ENCODE measurements at places on chromosomes 1 and 21.

DNA sequence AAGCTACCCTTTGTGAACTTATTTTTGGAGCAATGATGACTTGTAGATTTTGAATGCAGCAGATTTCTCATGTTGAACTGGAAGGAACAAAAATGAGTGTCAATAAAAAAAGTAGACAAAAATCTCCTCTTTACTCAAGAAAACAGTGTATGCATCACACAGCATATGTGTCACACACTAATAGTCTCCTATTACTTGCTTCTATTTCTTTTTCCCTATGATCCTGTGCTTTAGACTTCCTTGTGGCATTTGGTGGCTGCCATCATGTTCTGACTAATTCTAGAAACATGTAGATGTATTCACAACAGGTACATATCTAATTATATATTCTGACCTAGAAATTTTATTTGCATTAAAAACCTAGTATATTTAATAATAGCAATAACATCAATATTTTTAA lies 14.3 kb downstream of the RC3H1 start:
- no peak overlapping the region for H3K27ac ChIP-seq
- peaks cover 3% of the 10 kb centered on the region for H3K4me1 ChIP-seq
- no peaks in the 10 kb centered on the region for H3K27me3 ChIP-seq
- DNase-seq: no peak
- no peak overlapping the region for H3K4me3 ChIP-seq
- peaks cover 4% of the 10 kb centered on the region for H3K36me3 ChIP-seq

DNA sequence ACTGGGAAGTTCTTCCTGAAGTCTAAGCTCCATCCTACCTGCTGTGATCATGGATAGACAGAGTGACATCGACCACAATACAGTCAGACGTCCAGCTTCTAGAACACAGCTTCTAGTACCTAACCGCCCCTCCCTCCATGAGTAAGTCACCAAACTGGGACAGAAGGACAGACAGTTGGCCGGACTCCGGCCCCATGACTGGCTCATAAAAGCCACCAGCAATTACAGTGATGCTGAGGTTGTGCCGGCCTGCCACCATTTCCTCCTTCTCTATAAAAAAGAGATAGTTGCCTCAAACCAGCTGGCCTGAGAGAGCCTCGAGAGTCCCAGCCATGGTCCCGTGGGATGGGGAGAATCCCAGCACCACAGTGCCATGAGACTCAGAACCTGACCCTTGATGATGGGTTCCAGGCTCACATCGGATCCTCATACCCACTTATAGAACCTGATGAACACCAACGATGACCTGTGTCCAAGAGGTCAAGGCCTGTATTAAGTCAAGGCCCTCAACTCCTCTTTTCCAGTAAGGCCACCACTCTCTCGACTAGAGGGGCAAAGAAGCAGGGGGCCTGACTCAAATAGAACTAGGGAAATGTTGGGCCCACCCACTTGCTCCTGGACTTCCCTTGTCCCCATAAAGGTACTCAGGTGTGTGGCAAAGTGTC lies 3.4 kb downstream of the MEF2D start:
- peaks cover 23% of the 10 kb centered on the region for H3K36me3 ChIP-seq
- no peaks in the 10 kb centered on the region for H3K27me3 ChIP-seq
- DNase-seq: no peak
- H3K27ac ChIP-seq: no peak overlapping the region
- H3K4me3 ChIP-seq: no peak overlapping the region

GRCh38 chr21:35538386-35538785 lies 489.3 kb upstream of the RUNX1 start:
- no peak overlapping the region for H3K4me3 ChIP-seq
- H3K27ac ChIP-seq: no peak overlapping the region
- H3K27me3 ChIP-seq: peaks cover 8% of the 10 kb centered on the region

GRCh38 chr1:212415107-212415841 lies 588 bp upstream of the PACC1 start:
- no peak overlapping the region for H3K27ac ChIP-seq
- no peaks in the 10 kb centered on the region for H3K27me3 ChIP-seq
- peaks cover 8% of the 10 kb centered on the region for H3K4me1 ChIP-seq
